ENCODE measurements at places on chromosomes 5 and 9. TPM values are rescaled to one million over a fixed set of nuclear protein-coding genes. Genes with fewer than 3 reads are reported as not detected.

DNA sequence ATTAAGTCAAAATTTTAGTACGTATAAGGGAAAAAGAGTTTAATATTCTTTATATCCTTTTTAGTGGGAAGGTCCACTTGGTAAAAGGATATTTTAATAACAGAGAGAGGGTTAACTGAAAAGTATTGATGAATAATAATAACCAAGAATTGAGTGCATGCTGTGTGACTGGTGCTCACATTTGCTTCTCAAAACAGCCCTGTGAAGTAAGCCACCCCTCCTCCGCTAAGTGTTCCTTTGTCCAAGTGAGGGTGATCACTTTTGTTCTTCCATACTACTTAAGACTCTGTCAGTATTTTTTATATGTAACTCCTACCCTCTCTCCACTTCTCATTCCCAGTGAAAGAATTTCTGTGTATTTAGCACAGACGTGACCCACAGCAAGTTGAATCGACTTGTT is 51.5 kb downstream of the SLC44A1 start:
- no peak for ATAC-seq

DNA sequence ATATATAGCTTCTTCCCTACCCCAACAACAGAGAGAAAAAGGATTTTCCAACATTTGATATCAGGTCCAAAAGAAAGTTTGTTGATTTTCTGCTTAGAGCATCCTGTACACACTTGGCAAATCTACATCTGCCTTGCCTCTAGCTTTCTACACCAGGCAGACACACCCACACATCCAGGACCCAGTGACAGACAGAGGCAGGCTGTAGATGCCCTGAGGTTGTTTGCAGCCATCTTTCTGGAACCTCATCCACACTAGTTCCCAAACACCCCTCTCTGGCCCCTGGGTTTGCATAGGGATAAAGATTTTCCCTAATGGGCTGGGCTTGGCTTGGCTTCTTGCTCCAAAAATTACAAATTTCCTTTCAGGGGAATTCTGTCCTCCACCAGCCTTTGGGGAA is 138.2 kb upstream of the FST start:
- ATAC-seq = no peak

The OMD gene
- 8.2 TPM for total RNA-seq

The ELAVL2 gene
- total RNA-seq = 1.2 TPM

The DIPK1B gene
- 0.92 TPM for total RNA-seq

DNA sequence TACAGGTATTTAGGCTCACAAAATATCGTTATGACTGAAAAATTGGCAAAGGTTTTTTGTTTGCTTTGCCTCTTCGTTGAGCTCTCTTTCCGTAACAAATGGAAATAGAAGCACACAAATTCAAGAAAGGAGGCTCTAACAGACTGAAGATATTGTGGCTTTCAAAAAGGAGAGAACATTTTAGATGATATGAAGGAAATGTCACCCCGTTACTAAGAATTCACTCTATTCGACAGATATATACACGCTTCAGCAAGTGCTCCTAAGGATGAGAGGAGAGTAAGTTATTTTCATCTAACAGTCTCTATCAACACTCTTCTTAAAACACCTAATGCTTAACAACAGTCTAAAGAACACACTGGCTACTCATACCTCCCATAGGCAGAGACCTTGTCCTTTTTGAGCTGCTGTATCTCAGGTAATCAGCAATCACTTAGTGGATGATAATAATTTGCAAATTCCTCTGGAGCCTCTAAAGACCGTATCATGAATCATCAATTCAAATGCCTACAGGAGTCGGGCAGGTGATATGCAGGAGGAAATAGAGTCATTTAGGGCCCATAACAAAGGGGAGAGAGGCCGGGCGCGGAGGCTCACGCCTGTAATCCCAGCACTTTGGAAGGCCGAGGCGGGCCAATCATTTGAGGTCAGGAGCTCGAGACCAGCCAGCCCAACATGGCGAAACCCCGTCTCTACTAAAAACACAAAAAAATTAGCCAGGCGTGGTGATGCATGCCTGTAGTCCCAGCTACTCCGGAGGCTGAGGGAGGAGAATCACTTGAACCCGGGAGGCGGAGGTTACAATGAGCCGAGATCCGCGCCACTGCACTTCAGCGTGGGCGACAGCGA is 1.4 kb upstream of the HSDL2 start:
- no peak for ATAC-seq

- peak; percentile 94 for ATAC-seq
Observed at GRCh38 chr5:134240421-134240962, 14.6 kb upstream of the PPP2CA start.

The TXNDC8 gene
- not detected for total RNA-seq

The C1QTNF3 gene
- total RNA-seq = 1.6 TPM

DNA sequence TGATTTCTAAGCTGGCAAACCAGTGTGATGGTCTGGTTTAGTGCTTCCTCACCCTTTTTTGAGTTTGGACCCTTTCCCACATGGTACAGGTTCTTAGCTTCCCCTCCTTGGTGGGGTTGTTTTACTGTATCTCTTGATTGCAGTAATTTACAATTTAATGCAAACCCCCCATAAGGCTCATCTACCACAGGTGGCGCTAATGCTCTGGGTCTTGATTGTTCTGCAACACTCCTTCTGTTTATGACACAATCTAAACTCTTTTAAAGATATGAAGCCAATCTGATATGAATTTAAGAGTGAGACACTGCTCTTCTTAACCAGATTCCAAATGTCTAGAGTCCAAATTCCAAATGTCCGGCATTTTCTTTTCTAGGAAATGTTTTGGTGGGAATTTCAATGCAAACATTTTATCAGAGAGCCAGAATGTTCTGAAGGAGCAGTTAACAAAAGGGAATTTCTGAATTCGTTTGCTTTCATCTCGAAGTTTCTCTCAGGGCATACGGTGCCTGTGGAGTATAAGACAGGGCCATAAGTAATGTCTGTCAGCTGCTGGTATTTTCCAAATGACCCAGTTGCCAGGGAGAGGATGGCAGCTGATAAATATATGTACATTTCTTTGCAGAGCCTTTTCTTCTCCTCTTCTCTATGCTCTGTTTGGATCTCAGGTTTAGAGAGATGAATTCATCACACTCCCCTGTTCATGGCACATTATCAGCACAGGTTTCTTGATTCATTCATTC is 246.8 kb downstream of the ARHGAP26 start:
- no peak for ATAC-seq

The NME5 gene
- 9.6 TPM for total RNA-seq

The PALM2AKAP2 gene
- 0.37 TPM for total RNA-seq

GRCh38 chr5:430214-430925 is 12.6 kb upstream of the EXOC3 start:
- no peak for ATAC-seq

DNA sequence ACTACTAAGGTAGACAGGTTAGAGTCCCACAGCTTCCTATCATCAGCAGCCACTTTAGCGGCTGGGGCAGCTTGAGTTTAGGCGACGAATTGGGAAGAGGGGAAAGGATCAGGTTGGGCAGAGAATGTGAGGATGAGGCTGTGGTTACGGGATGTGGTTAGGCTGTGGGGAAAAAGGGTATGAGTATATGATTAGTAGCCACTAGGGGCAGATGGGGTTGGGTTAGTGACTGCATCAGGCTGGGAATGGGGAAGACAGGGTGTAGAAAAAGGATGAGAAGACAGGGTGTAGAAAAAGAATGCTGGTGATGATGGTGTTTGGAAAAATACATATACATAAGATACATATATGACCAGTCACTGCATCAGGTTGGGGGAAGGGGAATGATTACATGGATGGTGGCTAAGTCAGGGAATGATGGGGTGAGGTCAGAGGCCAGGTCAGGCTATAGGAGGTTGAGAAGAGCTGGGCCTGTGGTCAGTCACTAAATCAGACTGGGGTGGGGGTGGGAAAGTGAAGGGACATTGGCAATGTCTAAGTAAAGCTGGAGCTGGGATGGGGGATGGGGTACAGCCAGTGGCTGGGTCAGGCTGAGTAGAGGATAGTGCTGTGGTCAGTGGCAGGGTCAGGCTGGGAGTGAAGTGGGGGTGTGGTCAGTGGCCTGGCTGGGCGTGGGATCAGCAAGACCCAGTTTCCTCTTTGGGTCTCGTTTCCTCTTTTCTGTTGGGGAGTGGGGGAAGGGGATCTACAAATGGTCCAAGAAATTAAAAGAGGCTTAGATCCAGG is 2.1 kb downstream of the TLN1 start:
- no peak for ATAC-seq

GRCh38 chr5:122779451-122779850 is 4.6 kb downstream of the SNX2 start:
- ATAC-seq = no peak

GRCh38 chr9:72315510-72316311 is 49.3 kb downstream of the ZFAND5 start:
- ATAC-seq = peak; percentile 53

The SCGB3A2 gene
- not detected for total RNA-seq

GRCh38 chr9:28598408-28598807 is 1025.1 kb upstream of the C9orf72 start:
- ATAC-seq = no peak

DNA sequence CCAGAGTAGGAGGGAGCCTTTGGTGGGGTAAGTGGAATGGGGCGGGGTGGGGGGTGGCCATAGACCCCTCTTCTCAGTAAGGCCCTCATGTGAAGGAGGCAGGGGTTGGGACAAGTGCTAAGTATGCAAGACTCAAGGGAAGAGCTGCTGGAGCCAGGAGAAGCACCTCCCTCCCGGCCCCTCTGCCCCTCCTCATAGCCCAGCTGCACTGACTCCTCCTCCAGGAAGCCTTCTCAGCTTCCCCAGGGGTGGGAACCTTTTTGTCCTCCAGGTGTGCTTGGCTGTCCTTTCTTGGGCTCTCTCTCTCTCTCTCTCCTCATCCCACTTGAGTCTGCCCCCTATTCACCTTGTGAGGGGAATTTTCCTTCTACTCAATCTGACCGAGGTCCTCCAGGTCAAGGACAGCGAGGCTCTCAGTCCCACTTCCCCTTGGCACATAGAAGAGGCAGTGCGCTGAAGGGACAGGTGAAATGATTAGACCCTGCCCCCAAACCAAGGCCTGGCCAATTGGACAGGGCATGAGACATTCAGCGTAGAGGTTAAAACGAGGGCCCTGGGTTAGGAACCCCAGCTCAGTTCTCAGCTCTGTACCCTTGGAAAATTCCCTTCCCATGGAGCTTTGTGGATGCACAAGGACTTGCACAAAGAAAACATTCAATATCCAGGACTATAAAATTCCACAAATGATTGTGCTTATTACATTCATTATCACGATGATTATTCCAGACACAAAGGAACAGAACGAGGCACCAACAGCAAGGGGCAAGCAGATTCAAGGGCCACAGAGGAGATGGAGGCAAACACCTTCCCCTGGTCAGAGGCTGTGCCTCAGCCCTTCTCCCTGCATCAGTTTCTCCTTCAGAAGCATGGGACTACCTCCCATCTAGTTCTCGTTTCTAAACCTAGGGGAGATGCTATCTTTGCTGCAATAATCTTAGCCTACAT is 45.6 kb upstream of the IL17B start:
- ATAC-seq = no peak

DNA sequence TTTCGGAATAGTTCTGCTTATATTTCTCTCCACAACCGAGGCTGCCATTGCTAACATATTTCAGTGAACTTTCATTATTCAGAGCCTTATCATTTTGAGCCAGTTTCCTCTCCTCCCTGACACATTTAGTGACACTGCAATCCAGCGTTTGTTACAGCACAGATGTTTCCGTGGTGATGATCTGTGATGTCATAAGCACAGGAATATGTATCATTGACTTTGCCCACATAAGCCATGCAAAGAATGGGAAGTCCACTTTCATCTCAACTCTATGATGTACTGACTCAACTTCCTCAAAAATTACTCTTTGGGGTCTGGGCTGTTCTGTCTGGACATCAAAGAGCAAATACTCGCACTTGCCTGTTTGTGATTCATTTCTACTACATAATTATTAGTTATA is 291.8 kb downstream of the EBF1 start:
- ATAC-seq = no peak

GRCh38 chr5:1552521-1553255 is 28.9 kb upstream of the LPCAT1 start:
- peak; percentile 45 for ATAC-seq

The CDH18 gene
- 2.5 TPM for total RNA-seq

GRCh38 chr9:72476100-72476499 is 45.3 kb upstream of the TMC1 start:
- ATAC-seq = no peak

DNA sequence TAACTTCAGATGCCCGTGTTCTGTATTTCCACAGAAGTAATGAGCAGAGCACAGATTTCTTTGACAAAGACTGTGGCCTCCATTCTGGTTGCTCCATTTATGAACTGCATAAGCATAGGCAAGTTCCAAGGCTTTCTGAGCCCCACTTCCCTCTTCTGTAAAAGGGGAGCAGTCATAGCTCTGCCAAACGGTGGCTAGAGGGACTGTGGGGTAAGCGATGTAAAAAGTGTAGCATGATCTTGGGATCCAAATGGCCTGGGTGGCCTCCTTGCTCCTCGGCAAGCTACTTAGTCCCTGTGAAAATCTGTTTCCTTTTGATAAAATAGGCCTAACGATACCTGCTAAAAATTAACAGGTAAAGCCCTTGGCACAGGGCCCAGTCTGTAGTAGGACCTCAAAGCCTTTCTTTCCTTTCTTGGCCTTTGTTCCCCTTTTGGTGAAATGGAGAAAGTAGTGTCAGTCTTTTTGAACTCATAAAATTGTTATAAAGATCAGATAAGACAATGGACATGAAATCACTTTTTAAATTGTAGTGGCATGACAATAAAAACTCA is 646.6 kb downstream of the ACTL7B start:
- ATAC-seq = no peak

DNA sequence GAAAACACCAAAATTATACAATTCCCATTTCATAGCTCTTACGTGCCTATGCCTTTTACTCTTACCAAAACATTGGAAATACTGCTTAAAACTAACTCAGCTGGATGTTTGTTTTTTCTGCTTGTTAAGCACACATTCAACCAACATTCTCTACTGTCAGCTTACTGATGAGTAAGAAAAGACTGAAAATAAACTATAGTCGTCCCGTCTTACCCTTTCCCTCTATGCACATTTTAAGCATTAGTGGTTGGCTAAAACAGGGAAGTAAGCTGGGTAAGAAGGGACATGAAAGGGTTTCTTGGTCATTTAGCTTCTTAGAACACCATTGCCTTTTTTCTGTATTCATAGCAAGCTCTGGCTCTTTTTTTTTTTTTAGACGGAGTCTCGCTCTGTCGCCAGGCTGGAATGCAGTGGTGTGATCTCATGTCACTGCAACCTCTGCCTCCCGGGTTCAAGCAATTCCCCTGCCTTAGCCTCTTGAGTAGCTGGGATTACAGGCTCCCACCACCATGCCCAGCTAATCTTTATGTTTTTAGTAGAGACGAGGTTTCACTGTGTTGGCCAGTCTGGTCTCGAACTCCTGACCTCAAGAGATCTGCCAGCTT is 232.1 kb upstream of the PCSK5 start:
- ATAC-seq = peak; percentile 24

DNA sequence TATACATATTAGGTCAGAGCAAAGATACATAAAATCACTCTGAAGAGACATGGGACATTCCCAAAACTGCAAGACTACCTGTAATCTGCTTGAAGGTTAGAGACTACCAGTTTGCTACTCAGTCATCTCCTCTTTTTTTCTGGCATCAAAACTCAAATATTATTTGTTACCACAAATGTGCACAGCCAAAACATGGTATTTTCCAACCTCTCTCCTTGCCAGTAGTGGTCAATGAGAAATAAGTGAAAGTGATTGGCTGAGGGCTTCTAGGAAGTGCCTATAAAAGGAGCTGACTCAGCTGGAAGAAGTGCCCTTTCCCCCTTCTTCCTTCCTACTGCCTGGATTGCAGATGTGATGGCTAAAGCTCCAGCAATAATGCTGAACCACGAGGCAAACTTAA is 13.8 kb downstream of the GZMK start:
- no peak for ATAC-seq

GRCh38 chr9:123360161-123361085 is 4.4 kb downstream of the CRB2 start:
- peak; percentile 67 for ATAC-seq

The TNIP1 gene
- 17.9 TPM for total RNA-seq

The PRELID2 gene
- 11.3 TPM for total RNA-seq
